ENCODE measurements at places on chromosomes 2 and 18.

GRCh38 chr18:79507076-79507545, 111.4 kb downstream of the NFATC1 start:
- DNase-seq, result peak; percentile 39

GRCh38 chr18:31396796-31397612, 20.4 kb downstream of the DSG4 start:
- no peak for DNase-seq

GRCh38 chr2:117137371-117137770, 677.1 kb upstream of the DDX18 start:
- DNase-seq, result no peak

- DNase-seq, result peak; percentile 63
Measured at GRCh38 chr2:7450188-7450832, 533.1 kb downstream of the RNF144A start.

- no peak for DNase-seq
Measured at GRCh38 chr2:129803871-129804270, 175.6 kb upstream of the RAB6C start.

DNA sequence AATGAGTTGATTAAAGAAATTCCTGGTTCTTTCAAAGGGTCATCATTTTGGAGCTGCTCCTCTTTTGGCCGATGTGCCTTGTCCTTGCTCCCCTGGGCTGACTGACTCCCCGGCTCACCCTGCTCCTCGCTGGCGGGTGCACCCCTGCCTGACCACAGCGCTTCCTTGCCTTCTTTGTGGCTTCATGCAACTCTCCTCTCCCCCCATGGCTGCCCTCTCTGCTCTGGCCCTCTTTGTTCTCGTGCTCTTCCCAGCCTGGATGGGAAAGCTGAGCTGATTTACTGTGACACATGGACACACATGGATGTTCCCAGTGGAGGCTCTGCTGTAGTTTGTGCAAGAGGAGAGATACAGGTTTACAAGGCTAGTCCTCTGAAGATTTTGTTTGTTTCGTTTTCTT, 234.6 kb downstream of the HAUS1 start:
- DNase-seq, result peak; percentile 13

DNA sequence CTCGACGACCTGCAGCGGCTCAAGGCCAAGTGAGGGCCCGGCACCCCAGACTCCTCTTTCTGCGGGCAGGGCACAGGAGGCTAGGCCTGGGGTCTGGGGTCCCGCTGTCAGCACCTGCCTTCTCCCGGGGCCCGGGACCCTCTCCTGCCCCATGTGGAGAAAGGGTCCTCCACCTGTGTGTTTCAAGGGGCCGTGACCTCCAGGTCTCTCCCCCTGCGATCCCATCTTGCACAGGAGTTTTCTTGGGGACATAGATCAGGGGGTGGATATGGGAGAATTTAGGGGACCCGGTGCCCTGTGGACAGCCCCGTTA, 791 bp downstream of the DES start:
- no peak for DNase-seq

DNA sequence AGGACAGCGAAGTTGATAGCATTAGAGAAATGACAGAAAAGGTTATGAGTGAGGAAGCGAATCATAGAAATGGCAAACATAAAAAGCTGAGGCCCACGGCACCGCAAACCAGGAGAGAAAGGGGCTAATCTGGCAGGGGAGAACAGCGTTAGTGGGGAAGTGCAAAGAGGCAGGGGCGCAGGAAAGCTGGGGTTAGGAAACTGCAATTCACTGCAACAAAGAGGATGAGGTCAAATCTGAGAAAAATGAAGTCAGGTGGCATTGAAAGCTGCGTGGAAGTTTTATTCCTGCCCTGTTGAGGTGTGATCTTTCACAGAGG, 653 bp upstream of the ABI2 start:
- no peak for DNase-seq

DNA sequence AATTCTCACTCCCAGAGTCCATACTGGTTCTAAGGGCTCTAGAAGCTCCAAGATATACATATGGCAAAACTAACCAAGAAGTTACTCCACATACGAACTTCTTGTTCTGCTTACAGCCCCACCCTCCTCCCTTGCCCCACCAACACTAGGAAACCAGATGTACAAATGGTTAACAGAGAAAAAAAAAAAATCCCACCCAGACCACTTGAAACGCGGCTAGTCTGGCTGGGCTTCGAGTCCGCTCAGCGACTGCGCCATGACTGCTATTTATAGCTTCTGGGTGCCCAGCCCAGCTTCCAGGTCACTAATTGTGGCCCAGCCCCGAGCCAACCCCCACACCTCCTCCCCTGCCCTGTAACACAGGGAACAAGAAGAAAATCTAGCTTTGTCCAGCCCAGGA, 47.0 kb upstream of the IHH start:
- DNase-seq, result no peak

DNA sequence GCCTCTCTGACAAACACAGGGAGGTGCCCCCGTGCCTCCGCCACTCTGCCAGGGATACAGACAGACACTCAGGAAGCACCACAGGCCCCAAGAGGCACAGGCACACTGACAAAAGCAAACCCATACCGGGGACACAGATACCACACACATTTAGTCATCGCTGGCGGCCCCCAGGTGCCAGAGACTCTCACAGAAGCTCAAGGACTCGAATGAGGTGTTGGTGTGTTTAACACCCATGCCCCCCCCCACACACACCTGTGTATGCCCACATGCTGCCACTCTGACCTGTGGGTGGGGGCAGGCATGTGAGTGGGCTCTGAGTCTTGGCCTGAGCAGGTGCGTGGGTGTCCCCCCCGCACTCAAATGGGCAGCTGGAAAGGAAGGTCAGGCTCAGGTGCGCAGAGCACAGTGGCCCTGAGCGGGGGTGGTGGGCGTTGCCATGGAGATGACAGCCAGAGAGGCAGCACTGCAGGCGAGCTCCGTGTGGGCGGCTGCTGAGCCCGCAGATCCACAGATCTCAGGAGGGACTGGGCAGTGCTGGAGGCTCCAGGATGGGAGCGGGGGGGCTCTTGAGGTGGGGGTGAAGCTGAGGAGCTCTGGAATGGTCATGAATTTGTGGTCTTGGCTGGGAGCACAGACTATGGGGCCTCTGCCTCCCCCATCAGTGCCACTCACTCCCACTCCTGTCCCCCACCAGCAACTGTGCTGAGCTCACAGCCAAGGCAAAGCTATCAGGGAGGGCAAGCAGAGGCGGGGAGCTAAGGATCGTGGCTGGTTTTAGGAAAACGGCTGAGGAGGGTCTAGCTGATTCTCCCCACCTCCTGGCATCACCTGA, 73.9 kb upstream of the TAF1B start:
- DNase-seq, result peak; percentile 35

GRCh38 chr18:63409301-63409700, 13.0 kb downstream of the VPS4B start:
- DNase-seq, result no peak

DNA sequence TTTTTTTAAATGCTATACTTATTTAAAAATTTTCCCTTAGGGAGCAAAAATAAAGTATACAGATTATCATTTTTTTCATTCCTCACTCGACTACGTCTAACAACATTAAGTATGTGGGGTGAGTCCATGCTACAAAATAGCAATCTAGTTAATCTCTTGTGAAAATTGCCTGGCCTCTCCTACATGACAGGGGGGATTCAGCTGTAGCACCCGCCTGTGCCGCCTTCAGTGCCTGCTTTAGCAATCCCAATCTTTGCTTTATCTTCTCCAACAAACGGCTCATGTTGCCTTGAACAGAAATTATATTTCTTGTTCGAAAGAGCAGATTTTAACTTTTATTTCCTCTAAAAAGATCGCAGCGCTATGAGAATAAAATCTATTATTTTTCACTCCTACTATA, 2.4 kb upstream of the SOX11 start:
- no peak for DNase-seq

DNA sequence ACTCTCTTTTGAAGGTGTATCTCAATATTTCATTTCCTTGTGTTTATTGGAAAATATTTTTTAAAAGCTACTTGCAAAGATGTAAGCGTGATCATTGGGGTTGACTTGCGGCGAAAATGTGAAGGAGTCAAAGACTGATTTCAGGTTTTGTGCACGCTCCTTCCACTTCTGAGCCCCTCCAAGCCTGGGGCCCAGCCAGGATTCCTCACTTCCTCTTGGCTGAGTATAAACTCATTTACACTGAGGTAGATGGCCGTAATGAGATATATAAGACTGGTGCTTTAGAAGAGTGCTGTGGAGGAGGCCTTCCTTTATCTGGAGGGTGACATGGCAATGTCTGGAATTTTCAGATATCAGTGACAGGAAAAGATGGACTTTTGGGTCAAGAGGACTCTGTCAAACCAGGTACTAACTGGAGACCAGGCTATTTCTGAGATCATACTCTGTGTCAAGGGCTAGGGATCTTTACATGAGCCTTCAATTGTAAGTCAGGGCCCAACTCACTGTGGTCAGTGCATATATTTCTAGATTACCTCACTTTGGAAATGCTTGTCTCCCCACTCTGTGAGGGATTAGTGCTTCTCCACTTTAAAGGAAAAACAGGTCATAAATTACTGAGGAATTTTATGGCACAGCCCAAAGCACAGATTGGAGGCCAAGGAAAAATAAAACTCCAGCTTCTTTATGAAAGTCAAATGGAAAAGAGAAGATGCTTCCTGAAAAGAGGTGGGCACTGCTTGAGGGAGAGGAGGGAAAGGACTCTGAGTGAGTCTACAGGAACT, 22.8 kb downstream of the PRKCE start:
- DNase-seq, result no peak

DNA sequence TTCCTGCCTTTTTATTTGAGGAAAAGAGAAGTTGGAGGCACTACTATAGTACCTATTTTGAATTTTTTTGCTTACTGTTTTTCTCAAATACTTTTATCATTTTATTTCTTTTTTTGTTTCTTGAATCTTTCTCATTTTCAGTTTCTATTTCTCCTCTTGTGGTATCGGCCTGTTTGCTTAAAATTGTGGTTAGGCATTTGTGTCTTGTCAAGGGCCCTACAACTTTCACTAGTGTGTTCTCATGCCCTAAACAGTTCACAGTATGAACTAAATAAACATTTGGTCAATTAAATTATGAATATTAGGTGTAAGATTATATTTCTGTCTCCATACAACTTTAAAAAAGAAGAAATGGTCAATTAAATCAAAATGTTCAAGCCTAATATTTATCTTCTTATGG, 613.5 kb downstream of the MBD2 start:
- no peak for DNase-seq

GRCh38 chr18:50190236-50190635, 4.7 kb downstream of the MYO5B start:
- DNase-seq, result no peak

DNA sequence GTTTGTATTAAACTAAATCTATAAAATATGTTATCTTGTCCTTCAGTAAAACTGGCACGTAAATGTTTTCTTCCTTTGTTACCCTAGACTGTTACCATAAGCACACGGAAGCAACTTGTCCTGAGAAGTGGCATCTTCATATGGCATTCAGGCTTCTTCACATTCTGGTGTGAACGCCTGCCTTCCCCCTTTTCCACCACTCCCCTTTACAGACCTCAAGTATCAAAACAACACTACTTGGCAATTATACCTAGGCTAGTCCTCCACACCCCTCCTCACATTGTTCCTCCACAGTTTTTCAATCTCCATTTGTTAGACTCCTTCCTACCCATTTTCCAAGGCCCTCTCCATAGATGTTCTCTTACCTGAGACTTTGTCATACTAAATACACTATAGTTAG, 2.9 kb downstream of the MEX3C start:
- DNase-seq, result no peak

- DNase-seq, result no peak
Measured at GRCh38 chr2:128641421-128642080, 322.9 kb upstream of the HS6ST1 start.

GRCh38 chr18:44777457-44778192, 96.9 kb downstream of the SETBP1 start:
- no peak for DNase-seq

DNA sequence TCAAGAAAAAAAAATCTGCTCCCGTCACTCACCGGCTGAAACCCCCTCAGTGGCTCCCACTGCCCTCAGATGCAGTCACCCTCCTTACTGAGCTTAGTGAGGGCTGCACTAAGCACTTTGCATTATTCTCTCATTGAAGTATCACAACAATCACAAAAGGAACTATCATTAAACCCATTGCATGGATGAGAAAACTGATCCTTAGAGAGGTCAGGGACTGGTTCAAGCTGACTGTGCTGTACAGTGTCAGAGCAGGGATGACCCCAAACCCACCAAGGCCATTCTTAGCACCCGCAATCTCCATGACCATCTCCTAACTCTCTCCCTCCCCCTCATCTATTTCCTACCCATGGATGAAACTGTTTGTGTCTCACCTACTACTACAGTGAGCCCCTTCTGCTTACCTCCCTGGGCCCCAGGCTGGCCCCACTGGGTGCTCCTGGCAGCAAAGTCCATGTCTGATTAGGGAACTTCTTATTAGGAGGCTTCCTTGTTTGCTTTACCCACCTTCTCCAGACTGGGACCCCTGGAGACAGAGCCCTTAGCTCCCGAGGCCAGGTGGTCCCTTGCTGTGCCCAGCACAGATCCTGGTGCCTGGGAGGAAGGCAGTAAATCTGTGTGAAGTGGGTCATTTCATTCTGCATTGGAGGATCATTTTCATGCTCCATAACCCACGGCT, 139.3 kb upstream of the ID2 start:
- DNase-seq, result no peak

- peak; percentile 25 for DNase-seq
Measured at GRCh38 chr2:42569116-42569711, 782 bp downstream of the MTA3 start.

- DNase-seq, result no peak
Measured at GRCh38 chr2:57943315-57943714, 103.3 kb upstream of the VRK2 start.

GRCh38 chr2:192087398-192087958, 107.3 kb downstream of the TMEFF2 start:
- DNase-seq, result no peak

GRCh38 chr2:80438686-80439085, 134.1 kb upstream of the LRRTM1 start:
- DNase-seq, result no peak

GRCh38 chr2:9247786-9248185, 41.2 kb downstream of the ASAP2 start:
- DNase-seq, result no peak

GRCh38 chr2:54995553-54995952, 54.7 kb downstream of the RTN4 start:
- DNase-seq, result no peak

DNA sequence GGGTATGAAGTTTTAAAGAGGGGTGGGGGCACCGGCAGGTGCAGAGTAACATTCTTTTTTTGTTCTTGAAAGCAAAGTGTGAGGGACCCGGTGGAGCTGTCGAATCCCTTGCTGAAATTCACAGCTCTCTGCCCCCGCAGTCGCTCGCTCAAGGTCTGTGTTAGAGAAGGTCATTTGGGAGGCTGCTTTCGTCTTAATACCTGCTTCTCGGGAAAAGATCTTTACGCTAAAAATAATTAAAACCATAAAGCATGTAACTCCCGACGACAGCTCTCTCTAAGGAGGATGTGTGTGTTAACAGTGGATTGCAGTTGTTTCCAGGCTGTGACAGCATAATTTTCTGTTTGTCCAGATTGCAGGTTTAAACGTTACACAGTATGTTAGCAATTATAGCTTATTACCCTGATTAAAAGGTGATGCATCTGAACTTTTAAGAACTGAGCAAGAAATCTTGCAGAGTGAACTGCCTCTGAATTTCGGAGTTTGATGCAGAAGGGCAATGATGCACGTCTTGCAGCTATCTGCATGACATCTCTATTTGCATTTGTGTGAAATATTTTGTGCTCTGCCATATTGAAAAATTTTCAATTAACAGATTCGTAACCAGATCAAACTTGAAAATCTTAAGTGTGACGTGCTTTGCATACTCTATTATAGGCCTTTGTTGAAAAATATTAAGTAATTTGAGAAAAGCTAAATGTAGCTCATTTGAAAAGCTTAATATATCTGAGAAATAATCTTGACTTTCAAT, 954 bp downstream of the RAPGEF4 start:
- no peak for DNase-seq

GRCh38 chr2:12717191-12718014, 667 bp downstream of the TRIB2 start:
- DNase-seq, result peak; percentile 61
